ENCODE measurements at places on chromosomes 1 and 21.

DNA sequence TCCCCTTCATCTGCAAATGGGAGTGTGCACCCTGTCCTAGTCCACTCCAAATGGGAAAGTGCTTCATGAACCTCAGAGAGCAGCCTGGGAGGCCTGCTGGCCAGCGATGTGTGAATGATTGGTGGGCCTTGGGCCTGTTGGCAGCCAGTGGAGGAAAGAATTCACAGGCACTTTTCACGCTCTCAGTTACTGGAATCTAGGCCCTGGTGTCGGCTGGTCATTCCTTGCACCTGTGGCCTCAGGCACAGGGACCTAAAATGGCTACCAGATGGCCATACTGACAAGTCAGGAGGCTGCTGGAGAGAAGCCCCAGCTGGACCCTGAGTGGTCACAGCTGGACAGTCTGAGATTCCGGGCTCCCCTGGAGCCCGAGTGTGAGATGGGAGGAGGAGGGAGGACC is 18.4 kb upstream of the EDN2 start:
- DNase-seq = no peak

GRCh38 chr21:45380566-45380965 is 24.4 kb upstream of the COL18A1 start:
- DNase-seq = no peak

DNA sequence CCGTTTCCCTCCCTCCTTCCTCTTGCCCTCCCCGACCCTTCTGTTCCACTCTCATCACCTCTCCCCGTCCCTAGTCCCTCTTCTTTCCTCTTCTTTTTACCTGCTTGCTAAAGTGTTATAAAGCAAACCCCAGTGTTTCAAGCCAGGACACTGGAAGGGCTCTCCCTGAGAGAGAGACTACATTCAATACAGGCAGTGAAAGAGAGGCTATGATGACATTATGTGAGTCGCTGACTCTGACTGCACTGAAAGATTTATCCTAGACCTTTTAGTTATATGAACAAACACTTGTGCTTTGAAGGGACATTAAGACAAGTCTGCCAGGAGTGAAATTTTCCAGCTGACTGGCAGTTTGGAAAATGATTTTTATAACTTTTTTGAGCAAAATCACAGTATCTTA is 155.7 kb downstream of the S1PR1 start:
- DNase-seq = no peak

DNA sequence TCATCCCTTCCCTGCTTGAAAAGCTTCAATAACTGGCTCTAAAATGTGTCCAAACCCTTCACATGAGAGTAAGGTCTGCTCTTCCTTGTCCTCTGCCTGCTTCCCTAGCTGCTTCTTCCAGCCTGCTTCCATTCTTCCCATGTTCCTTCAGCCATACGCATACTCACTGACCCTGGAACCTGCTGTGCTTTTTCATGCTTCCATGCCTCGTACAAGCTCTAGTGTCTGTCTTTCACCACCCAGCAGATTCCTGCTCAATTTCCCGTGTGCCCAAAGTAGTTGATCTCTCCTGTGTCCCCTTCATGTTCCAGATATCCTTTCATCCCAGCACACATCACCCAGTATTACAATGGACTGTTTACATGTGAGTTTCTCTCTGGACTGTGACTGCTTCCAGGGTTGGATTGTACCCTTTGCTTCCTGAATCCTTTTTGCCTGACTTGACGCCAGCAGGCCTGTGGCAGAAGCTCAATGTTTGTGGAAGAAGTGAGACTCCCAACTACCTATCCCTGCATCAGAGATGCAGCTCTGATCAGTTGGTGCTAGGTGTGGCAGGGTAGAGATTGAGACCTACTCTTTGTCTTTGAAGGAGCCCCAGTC is 35.9 kb upstream of the RNF19B start:
- no peak for DNase-seq

- no peak for DNase-seq
Observed at GRCh38 chr1:239337799-239338430, 48.5 kb upstream of the CHRM3 start.

DNA sequence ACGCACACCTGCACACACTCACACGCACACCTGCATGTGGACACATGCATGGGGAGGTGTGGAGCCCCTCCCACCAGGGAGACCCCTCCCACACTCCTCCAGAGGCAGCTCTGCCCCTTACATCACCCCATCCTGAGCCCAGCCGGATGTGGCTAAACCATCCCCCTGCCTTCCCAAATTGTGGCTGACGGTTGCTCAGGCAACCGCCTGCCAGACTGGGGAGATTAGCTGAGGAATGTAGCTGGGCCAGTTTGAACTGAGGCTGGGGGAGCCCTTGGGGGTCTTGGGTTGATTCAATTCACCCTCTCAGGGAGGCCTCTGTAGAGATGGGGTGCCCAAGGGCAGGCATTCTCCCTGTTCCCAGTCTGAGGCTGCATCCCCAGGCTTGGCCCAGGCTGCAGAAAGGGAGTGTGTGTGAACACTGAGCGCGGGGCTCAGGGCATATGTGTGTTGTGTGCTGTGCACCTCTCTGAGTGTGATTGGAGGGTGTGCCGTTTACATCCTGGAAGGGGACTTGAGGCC is 12.9 kb downstream of the PTPRU start:
- no peak for DNase-seq

DNA sequence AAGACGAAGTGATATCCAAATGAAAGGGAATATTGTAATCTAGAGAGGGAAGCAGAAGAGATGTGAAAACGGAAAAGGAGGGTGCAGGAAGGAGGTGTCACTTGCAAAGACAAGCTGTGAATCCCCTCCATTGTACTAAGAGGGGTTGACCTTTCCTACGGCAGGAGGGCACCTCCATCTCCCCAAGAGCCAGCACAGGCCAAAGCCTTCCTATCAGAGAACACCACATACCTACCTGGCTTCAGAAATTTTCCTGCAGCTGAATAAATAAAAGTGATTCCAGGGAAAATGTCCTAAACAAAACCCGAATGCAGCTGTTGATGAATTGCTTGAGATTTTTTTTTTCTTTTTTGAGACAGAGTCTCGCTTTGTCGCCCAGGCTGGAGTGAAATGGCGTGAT is 14.3 kb downstream of the KANK4 start:
- no peak for DNase-seq

- no peak for DNase-seq
Observed at GRCh38 chr1:113999799-114000198, 20.5 kb downstream of the OLFML3 start.

- DNase-seq = no peak
Observed at GRCh38 chr1:227748496-227749182, 13.4 kb downstream of the SNAP47 start.

- DNase-seq = no peak
Observed at GRCh38 chr21:37237764-37238163, 29.4 kb downstream of the VPS26C start.

DNA sequence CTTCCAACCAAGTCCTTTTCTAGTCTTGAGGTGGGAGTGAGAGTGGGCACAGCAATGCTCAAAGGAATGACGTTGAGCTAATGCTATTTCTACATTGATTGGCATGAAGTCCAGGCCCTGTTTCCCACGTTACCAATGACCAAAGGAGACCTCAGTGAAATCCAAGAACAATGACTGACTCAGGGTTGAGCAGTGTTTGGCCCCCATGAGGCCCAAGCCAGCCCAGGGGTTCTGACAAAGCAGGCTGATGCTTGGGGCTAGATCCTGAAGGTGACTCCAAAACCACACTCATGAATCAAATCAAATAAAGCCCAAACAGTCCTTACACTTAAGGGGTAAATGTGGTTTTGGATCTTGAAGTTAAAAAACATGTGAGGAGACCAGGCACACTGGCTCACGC is 278.5 kb upstream of the GJB5 start:
- DNase-seq = no peak

DNA sequence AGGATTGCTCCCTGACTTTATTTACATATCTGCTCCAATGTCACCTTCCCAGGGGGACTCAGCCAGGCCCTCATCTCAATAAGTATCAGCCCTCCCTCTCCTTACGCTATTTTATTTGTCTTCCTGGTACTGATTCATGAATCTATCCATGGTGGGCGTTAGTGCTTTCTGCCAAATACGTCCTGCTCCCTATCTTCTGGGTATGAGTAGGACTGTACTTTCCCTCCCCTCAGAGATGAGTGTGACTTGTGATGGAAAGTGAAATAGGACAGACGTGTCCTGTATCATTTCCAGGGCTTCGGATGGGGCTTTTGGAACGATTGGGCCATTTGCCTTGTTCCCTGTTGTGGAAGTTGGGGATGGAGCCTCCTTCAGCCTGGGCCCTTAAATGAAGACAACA is 47.5 kb downstream of the FOXO6 start:
- DNase-seq = no peak

DNA sequence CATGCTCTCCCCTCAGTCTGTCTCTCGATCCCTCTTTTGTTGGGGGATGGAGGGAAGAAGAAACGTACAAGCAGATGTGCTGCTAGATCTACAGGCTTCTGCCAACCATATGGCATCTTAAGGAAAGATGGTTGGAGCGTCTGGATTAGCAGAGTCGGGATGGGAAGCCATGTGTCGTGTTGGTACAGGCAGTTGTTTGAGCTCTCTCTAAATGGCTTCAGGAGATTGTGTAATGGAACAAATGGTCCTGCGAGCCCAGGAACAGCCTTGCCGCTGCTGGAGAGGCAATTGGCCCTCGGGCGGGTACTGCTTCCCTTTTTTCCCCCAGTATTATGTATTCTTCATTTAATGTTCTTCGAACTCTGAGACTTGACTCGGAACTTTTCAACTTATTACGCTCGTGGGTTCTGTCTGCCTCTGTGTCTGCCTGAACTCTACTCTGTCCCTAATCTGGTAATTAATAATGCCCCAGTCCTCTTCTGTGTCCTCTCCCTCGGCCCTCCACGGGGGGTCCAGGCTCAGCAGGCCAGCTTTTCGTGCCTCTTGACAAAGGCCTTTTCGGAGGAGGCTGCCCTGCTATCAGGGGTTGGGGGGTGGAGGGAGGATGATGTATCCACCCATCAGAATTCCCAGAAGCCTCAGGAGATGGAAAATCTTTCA is 215.3 kb downstream of the SDCCAG8 start:
- no peak for DNase-seq

DNA sequence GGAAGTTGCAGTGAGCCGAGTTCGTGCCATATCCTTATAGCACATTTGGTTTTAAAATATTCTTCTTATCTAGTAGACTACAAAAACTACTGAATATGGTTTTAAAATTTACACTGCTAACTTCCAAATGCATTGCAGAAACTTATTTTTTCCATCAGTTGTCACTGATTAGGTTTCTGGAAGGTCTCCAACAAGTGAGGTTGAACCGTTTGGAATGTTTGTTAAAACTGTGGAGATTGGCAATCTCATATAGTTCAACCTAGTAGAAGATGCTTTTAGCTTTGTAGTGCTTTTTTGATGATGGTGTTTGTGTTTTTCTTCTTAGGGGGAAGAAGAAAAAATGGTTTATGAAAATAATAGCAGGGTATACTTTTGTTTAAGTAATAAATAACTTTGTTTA is 12.9 kb downstream of the CENPF start:
- DNase-seq = no peak

DNA sequence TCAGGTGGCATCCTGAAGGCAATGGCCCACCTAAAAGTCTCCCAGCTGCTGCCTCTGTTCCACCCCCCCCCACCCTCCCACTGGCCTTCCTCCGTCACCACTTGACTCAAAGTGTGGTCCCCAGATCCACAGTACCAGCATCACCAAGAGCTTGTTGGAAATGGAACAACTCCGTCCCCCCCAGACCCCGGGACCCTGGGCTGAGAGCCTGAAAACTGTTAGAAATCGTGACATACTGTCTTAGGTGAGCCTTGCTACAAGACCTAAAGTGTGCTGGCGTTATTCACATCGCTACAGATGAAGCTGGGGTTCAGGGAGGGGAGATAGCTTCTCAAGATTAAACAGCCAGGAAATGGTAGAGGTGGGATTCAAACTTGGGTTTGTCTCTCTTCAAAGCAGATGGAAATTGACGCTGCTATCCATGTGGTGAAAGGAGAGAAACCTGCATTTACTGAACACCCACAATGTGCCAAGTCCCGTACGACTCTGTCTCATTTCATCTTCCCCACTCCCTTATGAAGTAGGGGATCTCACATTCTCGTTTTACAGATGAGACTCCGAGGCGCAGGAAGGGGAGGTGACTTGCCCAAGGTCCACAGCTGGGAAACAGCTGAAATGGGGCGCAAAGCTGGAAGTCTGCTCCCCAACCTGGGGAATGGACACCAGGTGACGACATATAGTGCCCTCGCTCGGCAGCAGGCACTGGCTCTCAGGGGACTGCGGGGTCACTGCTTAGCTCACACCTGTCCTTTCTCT is 52.8 kb upstream of the IFFO2 start:
- DNase-seq = no peak

DNA sequence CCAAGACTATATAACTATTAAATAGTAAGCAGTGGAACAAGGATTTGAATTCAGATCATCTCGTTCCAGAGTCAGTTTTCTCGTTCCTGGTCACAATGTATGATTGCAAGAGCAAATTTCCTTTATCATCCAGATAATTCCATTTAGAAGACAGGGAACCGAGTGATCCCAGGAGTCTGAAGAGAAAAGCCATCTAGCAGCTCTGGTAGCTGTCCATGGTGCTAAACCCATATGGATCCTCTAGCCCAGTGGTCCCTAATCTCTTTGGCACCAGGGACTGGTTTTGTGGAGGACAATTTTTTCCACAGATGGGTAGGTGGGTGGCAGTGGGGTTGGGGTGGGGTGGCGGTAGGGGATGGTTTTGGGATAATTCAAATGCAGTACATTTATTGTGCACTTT is 229.4 kb downstream of the PTPRU start:
- DNase-seq = no peak

DNA sequence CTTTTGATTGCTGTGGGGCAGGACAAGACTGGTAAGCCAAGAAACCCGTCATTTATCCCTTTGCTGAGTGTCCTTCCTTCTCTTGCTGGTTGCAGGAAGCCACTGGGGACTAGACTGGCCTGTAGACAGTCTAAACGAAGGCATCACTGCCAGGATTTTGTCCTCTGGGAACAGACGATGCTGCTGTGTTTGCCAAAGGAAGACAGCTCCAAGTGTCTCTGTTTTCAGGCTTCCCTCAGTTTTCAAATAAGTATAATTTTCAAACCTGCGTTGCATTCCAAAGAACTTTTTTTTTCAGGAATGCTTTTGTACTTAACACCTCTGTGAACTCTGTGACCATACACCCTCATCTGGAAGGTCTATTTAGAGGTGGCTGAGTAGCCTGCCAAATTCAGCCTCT is 269.4 kb downstream of the HLX start:
- no peak for DNase-seq

DNA sequence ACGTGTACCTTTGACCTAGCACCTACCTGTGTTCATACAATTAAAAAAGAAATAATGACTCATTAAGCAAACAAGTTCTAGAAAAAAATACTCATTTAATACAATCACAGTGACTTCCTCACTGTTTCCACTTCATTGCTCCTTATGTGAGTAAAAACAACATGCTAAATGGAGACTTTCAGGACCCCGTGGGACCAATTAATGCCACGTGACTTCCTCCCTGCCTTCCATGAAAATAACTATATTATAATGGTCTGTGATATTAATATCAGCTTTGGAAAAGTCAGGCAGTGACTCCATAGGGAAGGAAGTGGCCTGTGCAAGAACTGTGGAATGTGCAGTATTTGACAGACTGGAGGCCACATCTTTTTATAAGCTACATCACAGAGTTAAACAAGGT is 337.8 kb downstream of the HLX start:
- DNase-seq = no peak

All from omental fat pad (tissue), 4 donors.